Activated CD4-positive, alpha-beta T cell treated with anti-CD3 and anti-CD28 coated beads, Interleukin-2, amount 50 U/mL, for 16 hours (primary cell): ENCODE measurements at places on chromosomes 3 and 15.

DNA sequence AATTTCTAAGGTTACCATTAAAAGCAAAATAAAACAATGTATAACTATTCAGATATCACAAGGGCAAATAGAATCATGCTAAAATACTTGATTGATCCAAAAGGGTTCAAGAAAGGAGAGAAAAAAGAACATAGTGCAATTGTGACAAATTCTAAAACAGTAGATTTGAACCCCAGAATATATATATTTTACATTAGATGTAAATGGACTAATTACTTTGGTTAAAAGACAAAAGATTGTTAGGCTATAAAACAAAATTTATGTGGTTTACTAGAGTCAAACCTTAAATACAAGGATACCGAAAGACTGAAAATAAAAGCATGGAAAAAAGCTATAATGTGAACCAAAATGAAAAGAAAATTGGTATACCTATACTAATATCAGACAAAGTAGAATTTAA is 129.3 kb downstream of the ADAMTSL3 start:
- no peak for DNase-seq

GRCh38 chr3:132116601-132117000 is 81.8 kb upstream of the CPNE4 start:
- no peak for DNase-seq

DNA sequence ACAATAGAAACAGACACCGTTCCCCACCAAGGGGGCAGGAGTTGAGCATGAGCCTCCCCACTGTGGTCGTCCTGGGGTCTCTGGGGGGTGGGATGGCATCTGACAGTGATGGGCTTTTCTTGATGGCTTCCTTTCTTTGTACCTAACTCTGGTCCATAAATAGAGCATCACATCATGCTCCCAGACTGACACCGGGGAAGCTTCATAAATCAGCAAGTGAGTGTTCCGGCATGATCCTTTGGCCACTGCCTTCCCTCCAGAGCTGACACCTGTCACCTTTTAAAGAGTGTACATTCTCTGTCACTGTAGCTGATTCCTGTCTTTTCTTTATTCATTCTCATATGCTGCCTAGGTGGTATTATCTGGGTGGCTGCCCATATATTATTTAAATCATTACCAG is 129.9 kb downstream of the ROBO2 start:
- no peak for DNase-seq

DNA sequence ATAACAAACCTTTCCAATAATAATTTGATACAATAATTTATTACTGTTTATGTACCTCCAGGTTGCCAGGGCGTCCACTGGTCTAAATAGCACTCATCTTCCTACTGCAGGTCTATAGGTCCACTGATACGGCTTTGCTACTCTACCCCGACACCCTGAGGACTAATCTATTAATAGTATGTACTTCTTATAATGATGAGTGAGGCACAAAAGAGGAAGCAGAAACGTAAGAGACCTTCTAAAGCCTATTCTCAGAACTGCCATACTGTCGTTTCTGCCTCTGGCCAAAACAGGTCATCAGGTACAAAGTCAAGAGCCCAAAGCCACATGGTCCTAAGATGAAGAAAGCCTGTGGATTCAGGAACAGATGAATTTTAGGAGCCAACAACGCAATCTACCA is 163.2 kb upstream of the GRM7 start:
- no peak for DNase-seq

- no peak for DNase-seq
Observed at GRCh38 chr3:194275291-194275690, 75.8 kb downstream of the CPN2 start.

DNA sequence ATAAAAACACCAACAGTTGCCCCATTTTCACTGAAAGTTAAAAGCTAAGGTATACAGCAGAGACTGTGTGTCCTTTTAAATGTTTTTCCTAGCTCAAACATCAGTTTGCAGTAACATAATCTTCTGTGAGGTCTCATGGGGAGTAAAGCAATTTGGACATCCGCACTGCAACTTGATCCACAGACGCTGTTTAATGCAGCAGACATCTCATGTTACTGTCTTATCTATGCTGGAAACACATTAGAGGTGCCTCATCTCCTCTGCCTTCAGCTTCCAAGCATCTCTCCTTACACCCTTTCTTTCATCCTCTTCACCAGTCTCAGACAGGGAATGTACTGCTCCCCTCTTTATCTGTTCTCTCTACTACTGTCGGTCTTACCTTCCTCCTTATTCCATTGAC is 53.7 kb upstream of the ATP11B start:
- no peak for DNase-seq

GRCh38 chr3:139601191-139601961 is 61.8 kb upstream of the RBP1 start:
- DNase-seq: no peak

- DNase-seq: no peak
Observed at GRCh38 chr3:141086188-141086587, 35.0 kb downstream of the SPSB4 start.

DNA sequence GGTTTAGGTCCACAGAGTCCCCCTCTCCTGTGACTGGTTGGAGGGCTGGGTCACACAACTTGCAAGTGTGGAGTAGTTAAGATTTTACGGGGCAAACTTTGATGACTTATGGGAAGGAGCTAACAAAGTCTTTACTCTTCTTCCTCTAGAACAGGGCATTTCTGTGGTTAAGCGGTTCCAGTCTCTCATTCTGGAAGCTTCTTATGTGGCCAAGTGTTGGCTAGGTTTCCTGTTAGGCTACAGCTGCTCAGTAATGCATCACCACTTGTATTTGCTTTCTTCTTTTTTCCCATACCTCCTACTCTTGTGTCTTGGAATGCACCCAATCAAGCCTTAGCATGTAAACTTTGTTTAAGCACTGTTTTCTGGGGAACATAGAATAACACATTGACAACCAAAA is 100.6 kb upstream of the PLAAT1 start:
- no peak for DNase-seq

- no peak for DNase-seq
Observed at GRCh38 chr3:144107923-144108322, 136.3 kb downstream of the DIPK2A start.

- no peak for DNase-seq
Observed at GRCh38 chr15:82768414-82769054, 37.3 kb downstream of the FSD2 start.

GRCh38 chr3:186605078-186605477 is 7.8 kb upstream of the AHSG start:
- no peak for DNase-seq

- no peak for DNase-seq
Observed at GRCh38 chr3:98743071-98743470, 20.1 kb upstream of the ST3GAL6 start.

GRCh38 chr15:66986951-66987350 is 78.5 kb upstream of the SMAD3 start:
- no peak for DNase-seq

GRCh38 chr15:76197703-76198455 is 113.4 kb downstream of the ETFA start:
- DNase-seq: no peak

GRCh38 chr3:111338059-111338698 is 203.8 kb upstream of the CD96 start:
- DNase-seq: peak; percentile 51

- DNase-seq: no peak
Observed at GRCh38 chr15:68666120-68666811, 87.5 kb downstream of the CORO2B start.

DNA sequence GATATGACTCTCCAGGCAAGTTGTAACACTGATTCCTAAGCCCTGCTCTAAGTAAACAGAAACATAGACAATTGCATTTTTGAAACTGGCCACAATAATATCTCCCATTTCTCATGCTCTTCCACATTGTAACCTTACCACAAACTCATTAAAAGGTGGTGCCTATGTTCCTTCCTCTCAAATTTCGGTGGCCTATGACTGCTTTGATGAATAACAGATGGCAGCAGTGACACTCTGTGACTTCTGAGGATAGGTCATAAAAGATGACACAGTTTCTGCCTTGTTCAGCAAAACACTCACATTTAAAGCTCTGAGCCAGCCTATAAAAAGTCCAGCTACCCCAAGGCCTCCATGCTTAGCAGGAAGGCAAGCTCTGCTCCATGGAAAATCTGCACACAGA is 195.2 kb downstream of the EFHB start:
- no peak for DNase-seq

- no peak for DNase-seq
Observed at GRCh38 chr3:114428044-114428595, 134.3 kb downstream of the TIGIT start.

DNA sequence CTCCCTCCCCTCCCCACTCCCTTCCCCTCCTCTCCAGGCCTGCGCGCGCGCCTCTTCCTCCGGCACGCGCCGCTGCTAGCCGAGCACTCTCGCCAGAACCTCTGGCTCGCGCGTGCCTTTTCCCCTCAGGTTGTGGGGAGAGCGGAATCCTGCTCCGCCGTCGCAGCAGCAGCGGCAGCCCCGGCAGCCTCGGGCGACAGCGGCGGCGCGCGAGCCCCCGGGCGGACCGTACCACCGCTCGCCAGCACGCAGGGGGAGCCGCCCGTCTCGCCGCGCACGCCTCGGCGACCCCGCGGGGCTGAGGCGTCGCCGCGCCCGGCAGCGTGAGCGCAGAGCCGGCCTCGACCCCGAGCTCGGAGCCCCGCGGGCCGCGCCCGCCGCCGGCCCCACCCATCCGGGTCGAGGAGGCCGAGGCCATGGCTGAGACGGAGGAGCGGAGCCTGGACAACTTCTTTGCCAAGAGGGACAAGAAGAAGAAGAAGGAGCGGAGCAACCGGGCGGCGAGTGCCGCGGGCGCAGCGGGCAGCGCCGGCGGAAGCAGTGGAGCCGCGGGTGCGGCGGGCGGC is at the start of gene CDV3:
Gene CDV3, plus strand, starts transcription at position 58 of the 566 bp plus-strand sequence. Its CDS starts 359 bp downstream, at position 417.
- DNase-seq: no peak

GRCh38 chr3:192365571-192365970 is 361.8 kb downstream of the FGF12 start:
- DNase-seq: no peak

DNA sequence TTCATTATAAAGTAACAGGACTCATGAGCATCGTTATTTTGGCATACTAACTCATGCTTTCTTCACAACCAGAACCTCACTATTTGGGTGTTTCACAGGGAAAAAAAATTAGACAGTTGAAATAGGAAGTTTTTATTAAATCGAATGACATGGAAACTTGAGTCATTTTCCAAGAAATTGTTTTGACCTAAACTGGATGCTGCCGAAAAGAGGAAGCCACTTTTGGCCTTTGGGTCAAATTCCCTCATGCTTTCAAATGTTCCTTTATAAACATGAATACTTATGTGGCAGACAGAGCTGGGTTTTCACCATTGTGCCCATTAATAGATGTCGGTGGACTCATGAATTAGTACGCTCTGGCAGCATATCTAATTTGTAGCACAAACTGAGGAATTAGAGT is 224.9 kb downstream of the MCTP2 start:
- DNase-seq: no peak

- DNase-seq: no peak
Observed at GRCh38 chr3:172551874-172552273, 28.6 kb upstream of the TNFSF10 start.

DNA sequence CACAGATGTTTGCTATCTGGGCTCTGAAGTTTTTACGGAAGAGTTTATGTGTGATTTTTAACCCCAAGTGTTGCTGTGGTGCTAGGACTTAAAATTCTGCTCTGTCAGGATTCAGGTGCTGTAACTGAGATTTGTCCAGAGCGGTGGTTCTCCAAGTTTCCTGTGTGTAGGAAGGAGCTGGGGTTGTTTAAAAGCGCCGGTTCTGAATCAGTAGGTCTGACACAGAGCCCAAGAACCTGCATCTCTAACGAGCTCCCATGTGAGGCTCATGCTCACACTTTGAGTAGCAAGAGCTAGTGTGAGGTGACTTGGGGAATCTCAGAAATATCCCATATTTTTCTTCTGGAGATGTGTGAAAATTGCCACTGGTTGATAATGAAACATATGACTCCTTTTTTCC is 325.5 kb downstream of the SATB1 start:
- DNase-seq: no peak

GRCh38 chr3:16908016-16908807 is 23.5 kb downstream of the PLCL2 start:
- no peak for DNase-seq

- no peak for DNase-seq
Observed at GRCh38 chr3:193819117-193820010, 226.4 kb downstream of the OPA1 start.

DNA sequence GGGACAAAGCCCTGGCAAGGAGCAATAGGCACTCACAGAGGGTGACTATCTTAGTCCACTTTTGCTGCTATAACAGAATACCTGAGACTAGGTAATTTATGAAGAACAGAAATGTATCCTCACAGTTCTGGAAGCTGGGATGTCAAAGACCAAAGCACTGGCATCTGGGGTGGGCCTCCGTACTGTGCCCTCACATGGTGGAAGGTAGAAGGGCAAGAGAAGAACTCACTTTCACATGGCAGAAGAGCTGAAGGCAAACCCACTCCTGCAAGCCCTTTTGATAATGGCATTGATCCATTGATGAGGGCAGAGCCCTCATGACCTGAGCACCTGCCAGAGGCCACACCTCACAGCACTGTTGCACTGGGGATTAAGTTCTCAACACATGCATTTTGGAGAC is 173.4 kb upstream of the C2CD4B start:
- no peak for DNase-seq

- DNase-seq: no peak
Observed at GRCh38 chr3:106809623-106810299, 567.5 kb upstream of the CCDC54 start.

GRCh38 chr3:63914312-63914711 is 2.1 kb upstream of the SCAANT1 start:
- no peak for DNase-seq

DNA sequence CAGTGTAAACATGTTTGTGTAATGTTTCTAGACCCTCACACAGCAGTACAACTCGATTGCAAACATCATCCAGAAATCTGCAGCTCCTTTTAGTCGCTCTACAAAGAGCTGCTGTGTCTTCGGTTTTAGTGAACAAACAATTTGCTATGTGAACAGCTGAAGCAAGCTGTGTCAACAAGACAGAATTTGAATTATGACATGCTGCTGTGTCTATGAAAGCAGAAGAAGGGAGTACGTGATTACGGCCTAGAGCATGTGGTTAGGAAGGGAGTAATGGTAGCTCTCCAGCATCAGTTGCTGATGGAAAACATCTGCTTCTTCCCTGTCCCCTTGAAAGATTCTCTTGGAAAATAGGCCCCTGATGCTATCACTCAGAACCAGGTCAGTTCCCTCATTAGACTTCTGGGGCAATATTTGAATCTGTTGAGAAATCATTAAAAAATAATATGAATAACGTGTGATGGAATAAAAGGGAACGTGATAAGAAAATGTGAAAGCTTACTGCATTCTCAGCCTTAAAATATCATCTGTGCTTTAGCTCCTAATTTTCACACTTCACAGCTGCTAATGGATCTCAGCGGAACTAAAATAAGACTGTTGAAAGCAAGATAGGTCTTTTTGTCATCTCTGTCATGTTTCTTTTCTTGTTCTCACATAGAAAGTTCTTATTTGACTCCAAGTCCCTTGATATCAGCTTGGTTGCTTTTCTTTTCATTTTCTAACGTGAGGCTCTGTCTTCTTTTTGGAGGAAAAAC is 891.5 kb downstream of the ROBO2 start:
- DNase-seq: no peak

GRCh38 chr3:57046101-57046765 is 14.2 kb upstream of the SPATA12 start:
- no peak for DNase-seq

- DNase-seq: peak; percentile 9
Observed at GRCh38 chr3:178532476-178532875, 3.8 kb upstream of the KCNMB2 start.

GRCh38 chr3:104176706-104177105 is 1190.0 kb upstream of the ALCAM start:
- no peak for DNase-seq

- DNase-seq: peak; percentile 67
Observed at GRCh38 chr3:36944641-36945270, at the start of gene TRANK1. Gene TRANK1, minus strand, starts transcription at chr3:36945054. Its CDS starts 245 bp downstream, at chr3:36944809.

- DNase-seq: no peak
Observed at GRCh38 chr3:156174229-156174847, 54.0 kb downstream of the KCNAB1 start.

GRCh38 chr15:33788906-33789540 is 179.3 kb upstream of the CHRM5 start:
- no peak for DNase-seq
